ENCODE measurements at places on chromosomes 5 and 9.
A peak's percentile ranks its signal among the peaks of the same experiment; 100 is the strongest.

DNA sequence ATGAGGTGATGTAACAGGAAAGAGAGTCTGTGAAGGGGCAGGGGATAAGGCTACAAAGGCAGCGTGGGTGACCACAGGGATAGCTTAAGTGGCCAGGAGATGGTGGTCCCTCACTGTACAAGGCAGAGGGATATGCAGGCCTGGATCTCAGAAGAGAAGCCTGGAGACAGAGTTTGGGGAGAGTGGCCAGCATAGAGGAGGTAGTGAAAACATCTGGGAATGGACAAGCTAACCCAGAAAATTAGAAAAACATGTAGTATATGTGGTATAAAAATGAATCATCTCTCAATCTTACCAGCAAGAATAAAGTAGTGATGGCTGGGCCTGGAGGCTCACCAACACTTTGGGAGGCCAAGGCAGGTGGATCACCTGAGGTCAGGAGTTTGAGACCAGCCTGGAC is 349.2 kb upstream of the KLF4 start:
- no peak for DNase-seq

- DNase-seq, result no peak
These were observed 707.0 kb upstream of the ACO1 start for GRCh38 chr9:31677415-31677814.

GRCh38 chr5:153485641-153486040 is 4.8 kb upstream of the GRIA1 start:
- DNase-seq, result no peak

DNA sequence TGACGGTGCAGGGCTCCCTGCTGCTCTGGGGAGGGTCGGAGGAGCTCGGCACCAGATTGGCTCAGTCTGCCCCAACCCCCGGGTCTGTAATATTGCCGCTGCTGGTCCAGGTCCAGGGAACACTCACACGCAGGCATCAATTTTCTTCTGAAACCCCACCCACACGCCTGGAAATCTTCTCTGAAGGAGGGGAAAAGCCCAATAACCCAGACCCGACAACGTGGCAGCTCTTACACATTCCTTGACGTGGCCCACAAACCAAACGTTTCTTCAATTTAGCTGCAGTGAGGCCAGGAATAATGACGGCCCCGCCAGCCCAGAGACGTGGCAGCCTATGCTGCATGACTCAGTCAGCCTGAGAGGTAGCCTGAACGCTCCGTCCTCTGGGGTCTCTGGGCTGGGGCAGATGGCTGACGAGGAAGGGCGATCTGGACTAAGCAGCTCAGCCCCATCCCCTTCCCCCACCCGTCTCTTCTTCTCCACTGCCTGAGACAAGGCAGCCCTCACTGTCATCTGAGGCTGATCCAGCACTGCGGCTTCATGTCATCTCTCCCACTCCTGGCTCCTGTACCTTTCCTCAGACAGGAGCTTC is 9.9 kb upstream of the SPARC start:
- peak; percentile 61 for DNase-seq

GRCh38 chr5:11797132-11797531 is 107.1 kb downstream of the CTNND2 start:
- DNase-seq, result peak; percentile 54

GRCh38 chr5:133663397-133664054 is 51.2 kb upstream of the FSTL4 start:
- peak; percentile 60 for DNase-seq

DNA sequence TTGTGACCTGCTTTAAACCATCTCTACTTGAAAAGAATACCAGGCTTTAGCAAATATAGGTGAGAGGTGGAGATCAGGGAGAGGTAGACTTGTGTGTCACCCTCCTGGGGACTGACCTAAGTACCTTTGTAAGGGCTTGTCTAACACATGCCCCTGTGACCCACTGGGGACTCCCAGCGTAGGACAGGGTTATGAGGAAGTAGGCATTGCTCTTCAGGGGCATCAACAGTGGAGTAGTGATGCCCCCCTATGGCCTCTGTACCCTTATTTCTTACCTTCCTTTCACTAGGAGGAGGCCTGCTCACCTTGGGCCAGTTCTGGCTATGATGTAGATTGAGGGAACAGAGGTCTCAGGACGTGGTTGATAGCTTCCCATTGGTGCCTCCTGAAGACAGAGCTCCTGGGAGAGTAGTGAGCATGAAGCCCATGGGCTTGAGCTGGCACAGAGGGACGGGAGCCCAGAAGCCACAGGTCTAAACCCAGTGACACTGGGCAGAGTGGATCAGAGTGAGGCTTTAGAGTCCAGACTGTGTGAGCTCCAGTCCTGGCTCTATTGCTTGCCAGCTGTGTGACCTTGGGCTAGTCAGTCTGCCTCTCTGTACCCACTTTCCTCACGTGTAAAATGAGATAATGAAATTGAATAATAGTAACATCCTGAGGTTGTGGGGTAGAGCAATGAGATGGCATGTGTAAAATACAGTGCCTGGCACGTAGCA is 191.7 kb downstream of the AOPEP start:
- no peak for DNase-seq

- no peak for DNase-seq
These were observed 3.5 kb upstream of the NEK6 start for GRCh38 chr9:124254261-124254682.

- no peak for DNase-seq
These were observed 3.1 kb upstream of the HOMER1 start for GRCh38 chr5:79516986-79517385.

- DNase-seq, result no peak
These were observed 393.7 kb downstream of the CDK5RAP2 start for GRCh38 chr9:120186276-120186675.

DNA sequence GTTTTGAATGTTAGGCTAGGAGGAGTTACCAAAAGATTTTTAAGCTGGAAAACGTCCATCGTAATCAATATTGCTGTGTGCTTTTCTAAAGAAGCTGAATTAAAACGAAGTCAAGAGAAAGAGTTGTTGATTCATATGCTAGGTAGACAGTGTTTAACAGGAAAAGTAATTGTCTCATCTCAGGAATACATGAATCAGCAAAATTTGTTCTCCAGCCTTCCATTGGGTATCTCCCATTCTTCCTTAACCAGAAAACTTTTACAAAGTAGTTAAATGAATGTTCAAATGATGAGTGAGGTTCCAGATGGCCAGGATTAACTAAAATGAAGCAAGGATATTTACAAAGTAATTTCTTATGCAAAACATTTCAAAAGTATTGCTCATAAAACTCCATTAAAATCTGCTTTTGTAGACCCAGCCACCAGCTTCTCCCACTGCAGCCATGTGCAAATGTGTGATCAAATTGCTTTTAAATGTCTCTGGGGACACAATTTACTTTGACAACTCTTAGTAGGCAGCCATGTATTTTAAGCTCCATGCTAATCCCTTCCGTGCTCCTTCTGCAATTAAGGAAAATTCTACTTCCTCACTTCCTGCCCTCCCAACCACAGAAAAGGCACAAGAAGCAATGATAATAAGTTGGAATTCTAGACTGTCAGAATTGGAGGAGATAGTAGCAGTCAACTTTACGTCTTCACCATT is 121.2 kb downstream of the HTR4 start:
- DNase-seq, result no peak

- no peak for DNase-seq
These were observed 54.1 kb downstream of the TRIM32 start for GRCh38 chr9:116741086-116741740.

DNA sequence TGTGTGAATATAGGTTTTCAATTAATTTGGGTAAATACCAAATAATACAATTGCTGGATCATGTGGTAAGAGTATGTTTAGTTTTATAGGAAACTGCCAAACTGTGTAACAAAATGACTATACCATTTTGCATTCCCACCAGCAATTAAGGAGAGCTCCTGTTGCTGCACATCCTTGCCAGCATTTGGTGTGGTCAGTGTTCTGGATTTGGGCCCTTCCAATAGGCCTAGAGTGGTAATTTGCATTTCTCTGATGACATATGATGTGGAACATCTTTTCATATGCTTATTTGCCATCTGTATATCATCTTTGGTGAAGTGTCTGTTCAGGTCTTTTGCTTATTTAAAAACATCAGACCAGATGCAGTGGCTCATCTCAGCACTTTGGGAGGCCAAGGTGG is 11.6 kb upstream of the RFK start:
- DNase-seq, result no peak

DNA sequence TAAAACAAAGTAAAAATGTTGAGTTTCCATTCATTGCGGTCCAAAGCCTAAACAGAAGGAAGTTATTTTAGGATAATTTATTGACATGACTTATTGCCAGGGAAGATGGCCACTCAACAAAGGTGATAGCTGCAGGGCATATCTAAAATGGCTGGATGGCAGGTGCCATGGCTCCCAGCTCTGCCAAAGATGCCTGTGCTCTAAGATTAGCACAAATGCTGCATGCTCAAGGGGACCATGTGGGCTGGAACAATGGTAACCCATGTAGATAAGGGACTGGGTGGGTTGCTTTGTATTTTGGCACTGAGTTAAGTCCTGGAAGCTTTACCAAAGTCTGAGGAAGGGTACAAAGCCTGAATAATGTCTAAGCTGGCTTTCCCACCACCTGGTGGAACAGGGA is 95.5 kb upstream of the IFNK start:
- DNase-seq, result no peak

- no peak for DNase-seq
These were observed 72.2 kb downstream of the HSD17B4 start for GRCh38 chr5:119524485-119524884.

DNA sequence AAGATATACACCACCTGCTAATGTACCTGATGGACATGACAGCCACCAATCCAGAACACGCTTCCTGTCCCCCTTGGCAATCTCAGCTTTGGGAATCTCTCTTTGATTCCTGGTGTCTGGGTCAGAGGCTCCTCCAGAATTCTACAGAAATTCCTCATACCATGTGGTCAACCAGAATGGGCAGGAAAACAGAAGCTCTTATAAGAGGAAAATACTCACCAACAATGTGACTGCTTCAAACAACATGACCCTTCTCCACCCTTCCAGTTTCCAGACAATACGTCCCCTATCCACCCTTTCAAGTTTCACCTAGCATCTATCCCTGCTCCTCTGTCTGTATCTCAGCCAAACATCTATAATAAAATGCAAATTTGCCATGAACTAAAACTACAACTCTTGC is 247.2 kb downstream of the DENND1A start:
- no peak for DNase-seq

- DNase-seq, result no peak
These were observed 10.2 kb downstream of the DCANP1 start for GRCh38 chr5:135436951-135437418.

- DNase-seq, result no peak
These were observed 253.8 kb downstream of the CRB2 start for GRCh38 chr9:123609844-123610243.

- no peak for DNase-seq
These were observed 66.8 kb upstream of the ITGA2 start for GRCh38 chr5:52922384-52922783.

DNA sequence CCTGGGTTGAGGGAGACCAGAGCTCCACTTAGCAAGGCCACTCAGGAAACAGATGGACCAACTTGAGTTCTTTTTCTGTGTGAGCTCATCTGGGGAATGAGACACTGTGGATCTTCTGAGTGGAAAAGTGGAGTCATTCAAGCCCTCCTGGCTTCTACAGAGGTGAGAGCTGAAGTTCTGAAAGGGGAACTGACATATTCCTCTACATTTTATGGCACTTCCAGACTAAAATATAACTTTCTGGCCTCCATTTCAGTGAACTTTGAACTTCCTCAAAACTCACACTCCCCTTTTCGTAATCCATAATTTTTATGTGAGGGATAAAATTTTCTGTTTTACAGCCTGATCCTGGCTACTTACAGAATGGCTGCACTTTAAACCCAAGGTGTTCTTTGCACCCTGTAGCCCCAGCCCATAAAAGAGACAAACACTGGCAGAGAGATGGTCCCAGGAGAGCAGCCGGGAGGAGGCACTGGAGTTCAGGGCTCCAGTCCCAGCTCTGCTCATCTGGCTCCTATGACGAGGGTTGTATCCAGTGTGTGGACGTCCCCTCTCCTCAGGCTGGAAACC is 10.8 kb downstream of the SPAAR start:
- DNase-seq, result no peak

DNA sequence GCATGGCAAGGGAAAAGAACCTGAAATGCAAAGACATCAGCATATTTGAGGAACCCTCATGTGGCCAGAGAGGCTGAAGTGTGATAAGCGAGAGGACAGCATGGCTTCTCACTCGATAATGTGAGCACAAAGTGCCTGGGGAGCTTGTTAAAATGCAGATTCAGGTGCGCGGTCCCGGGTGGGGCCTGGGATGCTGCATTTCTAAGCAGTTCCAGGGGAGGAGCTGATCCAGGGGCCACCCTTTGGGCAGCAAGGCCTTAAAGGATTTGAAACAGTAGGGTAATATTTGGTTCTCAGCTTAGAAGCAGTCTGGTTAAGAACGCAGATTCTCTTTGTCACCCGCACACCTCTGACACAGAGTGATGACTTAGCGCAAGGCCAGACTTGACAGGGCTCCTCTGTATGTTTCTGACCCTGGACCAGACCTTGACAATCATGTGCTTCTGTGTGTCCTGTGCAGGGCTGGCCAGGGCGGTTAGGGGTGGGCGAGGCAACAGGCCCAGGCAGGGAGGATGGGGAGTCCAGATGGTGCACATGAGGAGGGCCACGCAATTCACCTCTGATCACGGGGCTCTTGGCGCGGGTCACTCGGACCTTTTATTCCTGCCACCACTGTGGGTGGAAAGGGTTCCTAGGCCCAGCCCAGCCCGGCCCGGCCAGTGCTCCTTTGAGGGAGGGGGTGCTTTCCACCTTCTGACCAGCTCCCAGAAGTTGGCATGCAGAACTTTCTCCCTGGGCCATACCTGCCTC is 62.8 kb upstream of the TBC1D2 start:
- DNase-seq, result no peak

GRCh38 chr9:341634-342421 is 127.2 kb downstream of the DOCK8 start:
- DNase-seq, result no peak

GRCh38 chr5:172951371-172952033 is 7.7 kb upstream of the RPL26L1 start:
- DNase-seq, result no peak

GRCh38 chr9:125529589-125530515 is 177.2 kb downstream of the MAPKAP1 start:
- DNase-seq, result no peak

- no peak for DNase-seq
These were observed 127.8 kb upstream of the NR4A3 start for GRCh38 chr9:99693888-99694287.

DNA sequence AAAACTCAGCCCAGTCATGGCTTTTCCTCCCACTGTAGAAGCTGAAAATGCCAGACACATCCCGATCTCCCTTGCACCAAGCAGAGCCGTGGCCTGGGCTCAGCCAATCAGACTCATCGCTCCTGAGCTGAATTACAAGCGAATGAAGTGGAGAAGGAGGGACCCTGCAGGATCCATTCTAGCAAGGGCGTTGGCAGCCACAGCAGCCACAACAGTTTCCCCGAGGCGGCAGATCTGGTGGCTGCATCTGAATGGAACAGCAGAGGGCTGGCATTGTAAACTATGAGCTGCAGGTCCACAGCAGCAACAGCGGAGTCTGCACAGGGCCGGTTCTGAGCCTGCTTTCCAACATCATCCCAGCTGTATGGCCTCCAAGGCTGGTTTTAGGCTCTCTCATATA is 23.8 kb downstream of the ALG2 start:
- DNase-seq, result no peak

DNA sequence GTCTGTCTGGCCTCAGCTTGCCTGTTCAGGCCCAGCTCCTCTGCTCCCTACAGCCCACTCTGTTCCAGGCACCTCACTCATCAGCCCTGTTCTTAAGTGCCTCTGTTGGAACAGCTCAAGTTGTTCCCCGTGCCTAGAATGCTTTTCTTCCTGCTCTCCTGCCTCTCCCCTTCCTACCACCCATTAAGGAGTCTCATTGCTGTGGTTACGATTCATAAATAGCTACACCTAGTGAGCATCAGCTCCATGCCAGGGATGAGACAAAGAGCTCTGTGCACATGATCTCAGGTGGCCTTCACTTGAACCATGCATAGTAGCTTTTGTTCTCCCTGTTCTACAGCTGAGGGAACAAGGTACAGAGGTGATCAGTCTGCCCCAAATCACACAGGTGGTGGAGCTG is 54.3 kb downstream of the PSD2 start:
- no peak for DNase-seq
